Type B pancreatic cell (in vitro differentiated cells): ENCODE measurements at places on chromosomes 16 and 17. TPM values are rescaled to one million over a fixed set of nuclear protein-coding genes. Genes with fewer than 3 reads are reported as not detected.

MRPS23 gene
- 35.5 and 46.9 TPM in 2 replicates for total RNA-seq

DNA sequence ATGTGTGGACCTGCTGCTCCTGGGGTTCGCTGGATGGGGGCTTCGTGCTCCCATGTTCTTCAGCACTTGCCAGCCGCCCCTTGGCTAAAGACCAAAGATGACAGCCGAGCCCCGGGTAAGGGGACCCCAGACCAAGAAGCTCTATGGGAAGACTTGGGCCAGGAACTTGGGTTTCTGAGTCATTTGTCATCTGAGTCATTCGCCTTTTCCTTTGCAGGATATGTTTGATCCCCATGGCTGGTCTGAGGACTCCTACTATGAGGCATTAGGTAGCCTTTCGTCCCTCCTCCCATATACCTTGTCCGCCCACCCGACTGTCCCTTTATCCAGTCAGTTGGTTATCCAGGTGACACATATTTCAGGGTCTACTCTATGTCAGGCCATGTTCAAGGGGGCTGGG lies 17.7 kb upstream of the ITGB4 start:
- DNase-seq = no peak

SPNS3 gene
- total RNA-seq = 0.31 and 0.34 TPM in 2 replicates

TNFRSF17 gene
- not detected in 2 replicates for total RNA-seq

DNA sequence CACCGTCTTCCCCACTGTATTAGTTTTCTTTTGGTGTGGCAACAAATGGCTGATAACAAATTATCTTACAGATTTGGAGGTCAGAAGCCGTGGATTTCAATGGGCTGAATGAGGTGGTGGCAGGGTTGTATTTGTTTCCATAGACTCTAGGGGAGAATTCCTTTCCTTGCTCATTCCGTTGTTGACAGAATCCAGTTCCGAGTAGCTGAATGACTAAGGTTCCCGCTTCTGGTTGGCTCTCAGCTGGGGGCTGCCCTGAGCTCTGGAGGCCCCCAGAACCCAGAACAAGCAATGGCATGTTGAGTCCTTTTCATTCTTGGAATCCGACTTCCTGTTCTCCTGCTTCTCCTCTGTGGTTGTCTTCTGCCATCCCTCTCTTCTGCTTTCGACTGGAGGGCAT lies 280.4 kb downstream of the SNX29 start:
- no peak for DNase-seq
